ENCODE measurements at places on chromosomes 5 and 9. TPM values are rescaled to one million over a fixed set of nuclear protein-coding genes. Genes with fewer than 3 reads are reported as not detected.

The EQTN gene
- total RNA-seq: 0.27 TPM

The PCA3 gene
- total RNA-seq: not detected

The EIF4E1B gene
- total RNA-seq: not detected

GRCh38 chr9:18768951-18769622 is 263.9 kb downstream of the SAXO1 start:
- no peak for DNase-seq

GRCh38 chr5:94009161-94009560 is 267.8 kb upstream of the POU5F2 start:
- DNase-seq: no peak

DNA sequence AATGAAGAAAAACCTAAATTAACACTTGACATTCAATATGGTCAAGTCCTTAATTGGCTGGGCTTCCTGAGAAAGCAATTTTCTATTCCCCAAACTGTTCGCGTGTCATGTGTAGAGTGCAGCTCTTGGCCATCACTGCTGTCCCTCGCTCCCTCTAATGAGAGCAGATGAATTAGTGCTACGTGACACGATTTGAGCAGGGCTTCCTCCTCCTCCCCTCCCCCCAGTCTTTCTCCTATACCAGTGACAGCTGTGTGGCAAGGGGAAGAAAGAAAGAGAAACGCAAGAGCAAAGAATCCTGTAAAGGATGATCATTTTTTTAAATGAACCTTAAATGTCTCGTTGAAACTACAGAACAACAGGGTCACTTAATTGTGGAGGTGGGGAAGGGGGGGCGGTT is 159.6 kb downstream of the BNC2 start:
- DNase-seq: no peak

DNA sequence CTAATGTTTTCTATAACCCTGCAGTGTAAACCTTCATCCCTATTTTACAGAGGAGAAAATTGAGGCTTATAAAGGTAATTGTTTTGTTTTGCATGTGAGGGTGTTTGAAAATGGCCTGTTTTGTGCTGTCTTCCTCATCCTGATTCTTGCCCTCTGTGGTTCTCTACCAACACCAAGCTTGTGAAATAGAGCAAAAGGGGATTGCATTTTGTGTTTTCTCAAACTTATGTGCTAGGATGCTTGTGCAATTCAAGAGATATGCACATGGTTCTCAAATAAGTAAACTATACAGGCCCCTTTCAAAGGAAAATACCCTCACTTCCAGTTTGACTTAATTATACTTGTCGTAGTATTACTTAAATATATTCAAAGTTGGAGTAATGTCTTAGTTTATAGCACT is 17.2 kb downstream of the PAM start:
- DNase-seq: no peak

DNA sequence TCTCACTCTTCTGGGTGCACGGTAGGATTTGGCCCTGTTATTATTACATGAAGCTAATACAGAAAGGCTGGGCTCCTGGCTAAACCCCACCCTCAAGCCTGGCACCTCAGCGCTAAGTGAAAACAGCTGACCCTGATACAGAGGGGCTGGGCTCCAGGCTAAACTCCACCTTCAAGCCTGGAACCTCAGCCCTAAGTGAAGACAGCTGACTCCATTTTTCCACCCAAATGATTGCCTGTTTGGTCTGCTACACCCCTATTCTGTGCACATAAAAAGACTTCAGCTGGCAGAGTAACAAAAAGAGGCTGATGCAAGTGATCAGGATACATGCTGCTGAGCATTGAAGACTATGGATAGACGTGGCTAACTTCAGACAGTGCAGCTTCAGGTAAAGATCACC is 148.4 kb upstream of the CLINT1 start:
- DNase-seq: no peak

GRCh38 chr5:132059043-132059695 is 1.3 kb upstream of the IL3 start:
- no peak for DNase-seq

DNA sequence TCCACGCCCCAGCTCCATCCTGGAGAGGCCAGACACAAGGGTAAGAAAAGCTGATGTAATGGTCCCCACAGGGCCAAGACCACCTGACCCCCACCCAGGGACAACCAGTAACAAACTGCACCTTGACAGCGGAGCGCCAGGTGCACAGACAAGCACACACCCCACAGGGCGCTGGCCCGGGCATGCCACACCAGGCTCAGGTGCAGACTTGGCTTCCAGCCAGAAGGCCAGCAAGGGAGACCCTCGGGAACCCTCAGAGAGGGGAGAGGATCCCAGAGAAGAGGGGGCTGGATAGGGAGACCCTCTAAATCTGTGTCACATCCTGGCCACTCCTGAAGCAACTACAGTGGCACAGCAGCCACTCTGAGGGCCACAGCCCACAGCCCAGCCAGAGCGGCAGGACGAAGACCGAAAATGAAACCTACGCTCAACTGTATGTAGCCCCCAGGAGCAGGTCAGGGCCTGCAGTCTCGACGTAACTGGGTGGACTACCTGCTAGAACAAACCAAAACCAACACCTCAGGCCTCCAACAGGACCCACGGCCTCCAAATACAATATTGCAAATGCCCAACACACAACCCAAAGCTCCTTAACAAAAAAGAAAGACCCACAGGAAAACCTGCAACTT is 18.5 kb downstream of the CAMSAP1 start:
- peak; percentile 69 for DNase-seq

DNA sequence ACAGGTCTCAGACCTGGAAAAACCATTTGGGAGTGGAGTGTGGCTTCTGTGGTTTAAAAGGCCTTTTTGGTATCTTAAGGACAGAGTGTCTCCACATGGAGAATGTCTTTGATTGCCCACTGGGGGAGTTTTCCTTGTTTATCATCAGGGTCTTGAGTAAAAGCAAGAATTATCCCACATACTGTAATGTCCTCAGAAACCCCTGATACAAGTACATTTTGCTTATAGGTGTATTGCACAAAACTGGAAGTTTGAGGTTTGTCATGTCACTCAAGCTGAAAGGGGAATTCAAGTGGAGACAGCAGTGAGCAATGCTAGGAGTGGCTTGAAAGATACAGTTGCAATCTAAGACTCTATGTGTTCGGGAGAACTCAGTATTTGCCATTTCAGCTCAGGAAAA is 62.7 kb upstream of the GRAMD2B start:
- DNase-seq: peak; percentile 52

DNA sequence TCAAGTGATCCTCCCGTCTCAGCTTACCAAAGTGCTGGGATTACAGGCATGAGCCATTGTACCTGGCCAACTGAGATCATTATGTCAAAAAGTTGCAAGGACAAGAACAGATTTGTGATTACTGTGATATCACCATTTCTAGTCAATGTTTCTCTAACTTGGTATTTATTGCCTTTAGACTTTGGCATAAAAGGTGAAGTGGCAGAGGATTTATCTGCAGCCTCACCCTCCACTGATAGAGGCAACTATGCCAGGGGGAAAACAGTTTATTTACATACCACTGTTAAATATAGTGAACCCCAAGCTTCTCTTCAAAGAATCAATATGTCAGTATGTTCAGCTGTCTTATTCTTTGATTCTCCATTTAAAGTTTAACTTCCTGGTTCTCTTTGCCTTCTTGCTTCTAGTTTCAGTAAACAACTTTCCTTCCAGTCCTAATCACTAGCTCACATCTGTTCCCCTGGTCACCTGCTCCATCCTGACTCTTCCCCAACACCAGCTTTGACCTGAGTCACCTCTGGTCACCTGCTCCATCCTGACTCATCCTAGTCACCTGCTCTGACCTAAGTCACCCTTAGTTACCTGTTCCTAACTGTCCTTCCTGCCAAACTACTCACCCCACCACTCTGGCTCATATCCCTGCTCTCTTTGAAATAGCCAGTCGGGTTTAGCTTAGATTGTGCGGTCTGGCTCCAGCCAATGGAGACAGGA is 29.9 kb downstream of the SEMA6A start:
- DNase-seq: no peak

Measured in foreskin keratinocyte (primary cell).